Posterior vena cava (tissue), 2 donors: ENCODE measurements at places on chromosomes 5 and 9. TPM values are rescaled to one million over a fixed set of nuclear protein-coding genes. Genes with fewer than 3 reads are reported as not detected.

IL9 gene
- not detected for total RNA-seq

IFT74 gene
- total RNA-seq = 12.4 TPM

DND1 gene
- total RNA-seq = 0.52 TPM

WHRN gene
- total RNA-seq = 2.5 TPM

CXCL14 gene
- 87.3 TPM for total RNA-seq

EMB gene
- total RNA-seq = 15.0 TPM

CDH6 gene
- total RNA-seq = 6.0 TPM

ZFYVE16 gene
- 35.2 TPM for total RNA-seq

ENTREP1 gene
- total RNA-seq = 3.3 TPM

PPP1R26 gene
- total RNA-seq = 8.0 TPM

FCHO2 gene
- total RNA-seq = 31.0 TPM

HK3 gene
- total RNA-seq = 36.2 TPM

ST8SIA4 gene
- total RNA-seq = 13.6 TPM

RGS7BP gene
- total RNA-seq = 19.3 TPM

NCS1 gene
- total RNA-seq = 194 TPM
